CD8-positive, alpha-beta memory T cell (primary cell): ENCODE measurements at places on chromosomes 12 and 14.

GRCh38 chr14:100022772-100023451, 42.3 kb upstream of the EVL start:
- no peak for DNase-seq

GRCh38 chr12:62158013-62158412, 102.2 kb upstream of the USP15 start:
- DNase-seq: no peak

DNA sequence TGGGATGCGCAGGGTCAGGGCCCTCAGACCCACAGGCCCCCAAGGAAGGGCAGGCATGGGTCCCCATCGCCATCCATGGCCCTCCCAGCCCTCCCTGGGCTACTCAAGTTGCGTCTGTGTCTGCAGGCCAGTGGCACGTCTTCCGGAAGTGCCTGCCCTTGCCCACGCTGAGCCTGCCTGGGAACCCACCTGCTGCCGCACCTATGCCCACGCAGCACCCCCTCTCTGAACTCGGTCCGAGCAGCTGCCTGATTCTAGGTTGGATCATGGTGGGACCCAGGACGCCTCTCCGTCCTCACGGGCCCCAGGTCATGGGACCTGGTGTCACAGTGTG, 182.8 kb downstream of the ADGRD1 start:
- DNase-seq: no peak

GRCh38 chr12:47943623-47944340, 19.6 kb upstream of the TMEM106C start:
- DNase-seq: no peak

GRCh38 chr12:80188576-80188975, 89.2 kb downstream of the OTOGL start:
- no peak for DNase-seq

- DNase-seq: no peak
Measured at GRCh38 chr12:111192647-111193046, 176.2 kb downstream of the PHETA1 start.

DNA sequence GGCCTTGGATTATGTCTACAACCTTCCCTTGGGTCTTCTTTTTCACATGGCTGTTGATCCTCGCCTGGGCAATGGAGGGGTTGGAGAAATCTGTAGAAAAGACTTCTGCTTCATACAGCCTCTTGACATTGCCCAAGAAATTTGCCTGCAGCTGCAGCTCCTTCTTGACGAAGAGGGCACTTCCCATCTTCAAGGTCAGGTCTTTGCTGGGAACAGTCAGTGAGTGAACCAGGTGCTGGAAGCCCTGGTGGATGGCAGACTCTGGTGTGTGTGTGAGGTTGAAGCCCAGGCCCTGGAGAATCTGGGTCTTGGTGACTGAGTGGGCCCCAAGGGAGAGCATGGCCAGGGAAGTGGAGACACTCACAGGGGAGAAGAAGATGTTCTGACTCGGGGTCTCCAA, 6.7 kb downstream of the SERPINA9 start:
- no peak for DNase-seq

GRCh38 chr14:26216786-26217185, 381.0 kb downstream of the NOVA1 start:
- DNase-seq: no peak

GRCh38 chr14:35234012-35234805, 58.0 kb upstream of the PSMA6 start:
- no peak for DNase-seq

GRCh38 chr14:89491711-89492381, 74.8 kb upstream of the FOXN3 start:
- DNase-seq: no peak

DNA sequence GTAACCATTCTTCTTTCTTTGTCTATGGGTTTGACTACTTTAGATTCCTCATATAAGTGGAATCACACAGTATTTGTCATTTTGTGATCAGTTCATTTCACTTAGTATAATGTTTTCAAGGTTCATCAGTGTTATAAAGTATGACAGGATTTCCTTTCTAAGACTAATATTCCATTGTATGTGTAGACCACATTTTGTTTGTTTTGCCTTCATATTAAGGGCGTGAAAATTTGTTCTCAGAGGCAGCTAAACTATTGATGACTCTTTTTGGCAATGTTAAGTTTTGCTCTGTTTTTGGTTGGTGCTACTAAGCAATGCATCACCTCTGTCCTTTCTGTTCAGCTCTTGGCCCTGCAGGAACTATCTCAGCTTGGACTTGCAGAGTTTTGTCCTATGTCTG, 1.7 kb upstream of the KLRG1 start:
- DNase-seq: no peak

GRCh38 chr14:39293629-39294028, 59.9 kb downstream of the MIA2 start:
- DNase-seq: no peak

DNA sequence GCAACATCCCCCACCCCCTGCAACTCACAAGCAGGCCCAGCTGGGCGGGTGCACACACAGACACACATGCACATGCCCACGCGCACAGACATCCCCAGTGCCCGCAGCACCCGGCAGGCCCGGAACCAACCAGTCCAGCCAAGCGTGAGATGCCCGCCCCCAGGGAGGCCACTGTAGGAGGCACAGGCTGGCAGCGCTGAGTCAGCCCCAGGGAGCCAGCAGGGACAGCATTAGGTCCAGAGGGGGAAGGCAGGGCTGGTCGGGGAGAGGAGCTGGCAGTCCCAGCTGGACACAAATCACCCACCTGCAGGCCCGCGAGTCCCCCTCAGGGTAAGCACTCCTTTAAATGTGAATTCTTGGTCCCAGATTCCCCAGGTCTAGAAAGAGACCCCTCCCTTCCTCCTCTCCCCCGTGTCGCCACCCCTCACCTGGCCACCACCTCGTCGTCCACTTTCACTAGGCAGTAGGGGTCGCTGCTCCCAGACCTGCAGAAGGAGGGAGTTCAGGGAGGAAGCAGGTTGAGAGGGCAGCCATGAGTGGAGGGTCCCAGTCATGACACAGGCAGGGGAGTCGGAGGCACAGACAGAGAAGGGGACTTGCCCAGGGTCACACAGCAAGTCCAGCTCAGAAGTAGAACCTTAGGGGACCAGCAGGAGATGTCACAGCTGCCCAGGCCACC, 5.0 kb downstream of the RASAL1 start:
- no peak for DNase-seq

- no peak for DNase-seq
Measured at GRCh38 chr12:108117163-108117849, 11.8 kb upstream of the WSCD2 start.

GRCh38 chr12:121138284-121138683, 5.6 kb downstream of the P2RX7 start:
- DNase-seq: no peak

GRCh38 chr14:92633724-92634123, 114.7 kb downstream of the LGMN start:
- no peak for DNase-seq

GRCh38 chr14:78840898-78841297, 670.7 kb downstream of the NRXN3 start:
- DNase-seq: no peak

DNA sequence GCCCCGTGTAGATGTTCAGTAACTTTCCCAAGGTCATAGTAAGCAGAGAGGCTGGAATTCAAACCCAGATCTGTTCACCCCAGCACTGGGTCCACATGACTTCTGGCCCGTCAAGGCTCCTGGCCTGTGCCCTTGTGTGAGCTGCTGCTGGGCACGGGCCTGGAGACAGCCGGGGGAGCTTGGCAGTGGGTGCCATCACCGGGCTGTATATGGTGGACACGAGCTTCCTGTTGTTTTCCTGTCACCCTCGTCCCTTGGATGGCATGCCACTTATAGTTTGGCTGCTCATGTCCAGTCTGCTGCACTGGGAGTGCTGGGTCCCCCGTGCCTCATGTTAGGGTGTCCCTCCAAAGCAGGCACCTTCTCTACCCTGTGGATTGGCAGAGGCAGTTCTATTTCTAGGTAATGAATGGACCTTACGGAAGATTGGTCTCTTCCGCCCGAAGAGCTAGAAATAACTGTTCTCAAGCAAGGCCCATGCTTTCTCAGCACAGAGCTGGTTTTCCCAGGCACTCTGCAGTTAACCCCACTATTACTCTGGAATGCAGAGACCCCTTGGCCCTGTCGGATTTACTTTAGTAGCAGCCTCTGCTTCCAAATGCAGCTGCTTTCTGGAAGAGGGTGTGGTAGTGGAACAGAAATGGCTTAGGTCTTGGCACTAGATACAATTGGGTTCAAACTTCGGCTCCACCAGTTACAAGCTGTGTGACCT, 44.3 kb downstream of the ELK3 start:
- DNase-seq: no peak

DNA sequence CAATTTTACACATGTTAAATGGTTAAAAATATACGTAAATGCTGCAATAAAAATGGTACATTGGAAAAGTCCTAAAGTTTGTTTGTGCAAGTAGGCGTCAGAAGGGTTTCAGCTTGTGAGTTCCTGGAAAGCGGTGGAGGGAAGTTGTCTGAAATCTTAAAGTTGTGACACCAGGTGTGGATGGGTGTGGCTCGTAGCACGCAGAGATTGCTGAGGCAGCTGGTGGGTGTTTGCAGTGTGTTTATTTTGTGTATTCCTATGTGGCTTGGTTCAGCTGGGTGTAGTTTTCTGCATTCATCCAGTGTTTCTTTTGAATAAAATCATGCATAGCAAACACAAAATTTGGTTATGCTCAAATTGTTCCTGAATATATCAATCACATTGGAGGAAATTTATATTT, 136.8 kb upstream of the TBX3 start:
- no peak for DNase-seq

DNA sequence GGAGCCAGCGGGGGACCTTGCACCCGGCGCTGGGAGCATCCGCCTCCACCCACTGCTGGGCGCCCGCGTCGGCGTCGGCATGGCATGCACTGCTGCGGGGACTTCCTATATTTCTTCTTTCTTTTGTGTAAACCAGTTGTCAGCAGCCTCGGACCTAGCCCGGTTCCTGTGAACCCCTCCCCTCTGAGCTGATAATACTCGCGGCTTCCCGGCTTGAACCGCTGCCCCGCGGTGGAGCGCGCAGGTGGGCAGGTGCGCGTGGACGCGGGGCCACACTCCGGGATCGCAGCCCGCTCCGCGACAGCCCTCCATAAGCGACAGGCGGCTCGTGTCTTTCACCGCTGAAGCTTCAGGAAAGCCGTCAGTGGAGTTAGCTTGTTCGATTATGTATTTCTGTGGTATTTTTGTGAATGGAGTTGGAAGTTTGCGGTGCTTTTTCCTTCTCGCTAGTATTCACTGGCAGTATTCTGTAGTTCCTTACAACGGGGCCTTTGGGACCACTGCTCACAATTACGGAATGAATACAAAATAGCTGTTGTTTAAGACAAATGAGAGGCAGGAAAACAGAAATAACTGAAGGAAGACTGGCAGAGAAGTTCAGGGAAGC, 870 bp downstream of the BMAL2 start:
- DNase-seq: peak; percentile 7

- DNase-seq: no peak
Measured at GRCh38 chr12:46915082-46915481, 89.3 kb upstream of the SLC38A4 start.

DNA sequence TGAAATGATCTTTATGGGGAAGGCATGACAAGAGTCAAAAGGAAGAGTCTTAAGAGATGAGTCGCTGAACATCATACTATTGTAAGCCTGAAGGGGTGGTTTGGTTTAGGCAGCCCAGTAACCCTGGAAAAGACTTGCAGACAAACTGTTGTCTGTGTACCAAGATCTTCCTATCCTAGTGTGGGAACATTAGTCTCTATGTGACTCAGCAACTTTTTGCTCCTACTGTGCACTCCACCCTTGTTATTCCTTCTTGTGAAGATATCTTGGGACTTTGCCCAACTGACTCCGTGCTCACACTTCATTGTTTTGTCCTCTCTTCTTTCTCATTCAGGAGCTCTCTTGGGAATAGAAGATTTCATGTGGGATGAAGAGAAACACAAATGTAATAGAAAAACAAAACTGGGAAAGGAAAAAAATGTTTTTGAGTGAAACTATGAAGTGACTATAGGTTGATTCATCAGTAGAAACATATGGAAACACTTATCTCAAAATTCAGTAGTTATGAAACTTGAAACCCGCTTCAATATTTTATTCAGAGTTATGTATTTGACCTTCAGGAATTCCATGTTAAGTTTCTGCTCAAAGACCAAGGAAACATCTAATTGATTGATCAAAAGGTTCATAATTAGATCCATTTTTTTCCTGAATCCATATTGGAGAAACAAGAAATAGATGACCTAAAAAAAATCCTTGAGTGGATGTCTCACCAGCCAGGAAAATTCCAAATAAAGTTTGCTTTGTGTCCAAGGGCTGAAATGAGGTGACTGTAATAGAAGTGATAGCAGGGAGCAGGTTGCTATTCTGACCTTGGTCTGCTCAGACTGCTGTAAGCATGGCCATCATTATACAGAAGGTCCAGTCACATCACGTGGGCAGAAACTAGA, 67.2 kb downstream of the BTG1 start:
- DNase-seq: no peak

DNA sequence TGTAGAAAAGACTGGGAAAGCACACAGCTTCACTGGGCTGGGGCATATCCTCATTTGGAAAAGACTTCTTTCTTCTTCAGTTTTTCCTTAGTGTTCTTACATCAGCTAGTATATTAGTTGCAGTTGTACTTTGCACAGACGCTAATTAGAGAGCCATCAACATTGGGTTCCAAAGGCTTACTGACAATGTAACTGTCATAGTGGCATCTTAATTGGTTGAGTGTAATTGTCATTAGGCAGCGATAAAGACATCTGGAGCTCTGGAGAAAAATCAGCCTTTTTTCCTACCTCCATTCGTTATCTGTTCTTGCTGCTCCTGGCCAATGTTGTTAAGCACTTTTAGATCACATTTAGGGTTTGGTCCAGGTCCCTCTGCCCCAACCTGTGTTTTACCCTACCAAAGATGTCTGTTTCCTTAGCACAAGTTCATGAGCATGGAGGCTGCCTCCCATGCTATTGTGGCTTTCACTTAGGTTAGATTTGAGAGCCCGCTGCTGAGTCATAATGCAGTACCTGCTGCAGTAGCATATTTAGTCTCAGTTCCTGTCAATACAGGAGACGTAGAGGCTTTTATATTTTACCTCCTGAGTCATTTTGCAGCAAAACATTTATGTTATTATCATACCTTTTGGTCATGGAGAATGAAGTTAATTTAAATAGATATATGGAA, 49.2 kb downstream of the FBXW8 start:
- no peak for DNase-seq

DNA sequence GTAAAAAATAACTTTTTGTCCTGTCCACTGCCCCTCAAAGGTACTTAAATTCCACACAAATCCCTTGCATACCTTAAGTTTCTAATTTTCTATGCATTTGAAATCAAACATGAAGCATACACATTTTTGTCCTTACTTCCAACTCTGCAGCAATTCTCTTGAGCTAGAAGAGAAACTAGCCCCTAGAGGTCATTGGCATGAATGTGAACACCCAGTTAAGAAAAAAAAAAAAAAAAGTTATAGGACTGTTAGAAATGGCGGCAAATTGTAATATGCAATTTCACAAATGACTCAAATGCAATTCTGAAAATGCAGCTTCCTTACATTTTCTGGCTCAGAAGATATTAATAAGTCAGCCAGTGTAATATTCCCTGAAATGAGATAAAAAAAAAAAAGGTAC, 4.6 kb upstream of the ESR2 start:
- no peak for DNase-seq

DNA sequence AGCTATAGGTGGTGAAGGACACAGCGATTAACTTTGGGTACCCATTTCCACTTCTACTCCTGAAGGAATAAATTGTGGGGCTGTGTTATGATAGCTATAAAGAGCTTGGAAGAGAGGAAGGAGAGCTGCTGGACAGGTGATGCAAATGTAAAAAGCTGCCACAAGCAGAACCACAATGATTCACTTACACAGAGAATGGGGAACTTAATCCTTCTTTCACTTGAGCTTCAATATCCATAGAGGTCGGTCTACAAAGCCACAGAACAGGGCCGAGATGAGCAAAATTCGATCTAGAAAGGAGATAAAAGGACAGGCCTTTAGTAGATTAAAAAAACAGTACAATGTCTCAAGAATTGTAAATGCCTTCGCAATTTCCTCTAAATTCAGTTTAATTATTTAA, 831.1 kb downstream of the LRFN5 start:
- no peak for DNase-seq
